Vagina (tissue), 2 donors: ENCODE measurements at places on chromosomes 5 and 9. TPM values are rescaled to one million over a fixed set of nuclear protein-coding genes. Genes with fewer than 3 reads are reported as not detected.
A peak's percentile ranks its signal among the peaks of the same experiment; 100 is the strongest.

CCDC69 gene
- 84.5 TPM for total RNA-seq

ARHGEF37 gene
- total RNA-seq, result 17.7 TPM

SLC45A2 gene
- total RNA-seq, result not detected

IRX1 gene
- not detected for total RNA-seq

- DNase-seq, result no peak
Measured at GRCh38 chr5:91272858-91273257, 110.3 kb downstream of the ARRDC3 start.

GRCh38 chr5:179263391-179264052 is 81.7 kb downstream of the ADAMTS2 start:
- peak; percentile 81 for DNase-seq

PCDHGC4 gene
- total RNA-seq, result 4.9 TPM

CDHR2 gene
- not detected for total RNA-seq

FSTL4 gene
- total RNA-seq, result 3.7 TPM

GRCh38 chr5:40555886-40556285 is 123.8 kb upstream of the PTGER4 start:
- no peak for DNase-seq

- no peak for DNase-seq
Measured at GRCh38 chr5:74519161-74519571, 121.4 kb downstream of the ENC1 start.

- no peak for DNase-seq
Measured at GRCh38 chr5:81027481-81028058, 67.4 kb downstream of the RASGRF2 start.

GRCh38 chr5:65299861-65300260 is 181.9 kb downstream of the ADAMTS6 start:
- no peak for DNase-seq

- no peak for DNase-seq
Measured at GRCh38 chr5:1056611-1057484, 48.2 kb downstream of the NKD2 start.

PCDHB13 gene
- 3.7 TPM for total RNA-seq

CTNND2 gene
- 1.7 TPM for total RNA-seq

GRCh38 chr5:6403416-6403815 is 25.1 kb upstream of the MED10 start:
- peak; percentile 14 for DNase-seq

CBY3 gene
- not detected for total RNA-seq

TMC1 gene
- total RNA-seq, result not detected

DNA sequence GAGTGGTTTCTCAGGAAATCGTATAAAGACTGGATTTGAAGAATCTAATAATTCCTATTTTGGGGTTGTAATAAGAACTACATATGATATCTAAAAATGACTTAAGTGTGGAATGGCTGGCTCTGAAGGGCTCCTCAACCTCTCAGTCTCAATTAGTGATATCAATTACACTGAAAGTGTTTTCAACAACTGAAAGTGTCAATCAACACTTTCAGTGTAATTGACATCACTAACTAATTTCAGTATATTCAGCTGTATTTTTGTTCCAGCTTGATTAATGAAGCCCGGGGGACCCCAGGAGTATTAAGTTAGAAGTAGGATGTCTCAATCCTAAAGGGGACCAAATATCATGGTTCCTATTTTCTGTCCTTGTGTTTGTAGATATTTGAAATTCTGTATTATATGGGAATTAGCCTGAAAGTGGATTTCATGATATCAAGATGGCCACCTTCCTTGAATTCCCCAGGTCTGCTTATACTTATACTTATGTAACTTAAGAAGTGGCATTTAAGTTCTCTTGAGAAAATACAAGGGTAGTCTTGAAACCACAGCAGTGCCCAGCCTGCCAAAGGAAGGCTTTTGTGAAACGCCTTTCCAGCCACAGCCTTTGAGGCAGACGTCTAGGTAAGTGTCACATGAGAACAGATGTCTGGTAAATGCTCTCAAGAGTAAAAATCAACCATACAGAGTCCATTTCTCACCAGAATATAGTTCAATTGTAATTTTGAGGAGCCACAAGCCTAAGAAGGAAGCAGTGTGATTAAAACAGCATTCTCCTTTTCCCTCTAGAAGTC is 4.6 kb downstream of the BASP1 start:
- no peak for DNase-seq

DNA sequence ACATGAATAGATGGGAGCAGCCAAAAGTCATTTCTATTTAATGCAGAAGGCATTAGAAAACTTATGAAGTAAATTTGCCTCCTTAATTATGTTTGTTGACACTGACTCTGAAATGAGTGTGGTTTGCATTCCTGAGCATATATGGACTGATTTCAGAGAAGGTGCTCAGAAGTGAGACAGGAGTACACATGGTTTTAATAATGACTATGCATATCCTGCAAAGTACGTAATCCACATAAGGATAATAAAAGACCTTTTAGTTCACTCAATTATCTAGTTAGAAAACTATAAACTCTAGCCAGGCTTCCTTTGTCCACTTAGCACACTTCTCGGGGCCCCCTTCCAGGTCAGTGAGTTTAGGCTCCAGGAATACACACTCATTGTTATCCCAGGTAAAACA is 75.7 kb upstream of the SNX2 start:
- no peak for DNase-seq

- no peak for DNase-seq
Measured at GRCh38 chr9:19787672-19788071, 1.2 kb downstream of the SLC24A2 start.

DNA sequence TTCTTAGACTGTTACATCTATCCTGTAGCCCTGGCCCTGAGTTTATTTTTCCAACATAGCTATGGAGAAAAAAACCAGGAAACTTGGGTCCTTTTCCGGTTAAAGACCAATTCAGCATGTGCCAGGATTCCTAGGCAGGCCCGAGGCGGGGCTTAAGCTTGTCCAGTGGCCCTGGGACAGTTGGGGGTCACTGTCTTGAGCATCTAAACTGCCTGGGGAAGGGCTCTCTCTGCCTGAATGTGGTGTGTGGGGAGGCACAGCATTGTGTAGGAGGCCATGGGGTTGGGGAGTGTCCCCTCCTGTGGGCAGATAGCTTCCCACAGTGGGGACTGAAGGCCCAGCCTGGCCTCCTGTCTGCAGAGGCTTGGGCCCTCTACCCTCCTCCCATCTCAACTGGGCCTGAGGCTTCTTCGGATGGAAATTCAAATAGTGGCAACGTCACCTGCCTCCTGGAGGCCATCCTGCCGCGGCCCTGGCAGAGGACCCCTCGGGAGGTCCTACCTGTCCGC is 88.8 kb downstream of the PHF2 start:
- DNase-seq, result no peak

DNA sequence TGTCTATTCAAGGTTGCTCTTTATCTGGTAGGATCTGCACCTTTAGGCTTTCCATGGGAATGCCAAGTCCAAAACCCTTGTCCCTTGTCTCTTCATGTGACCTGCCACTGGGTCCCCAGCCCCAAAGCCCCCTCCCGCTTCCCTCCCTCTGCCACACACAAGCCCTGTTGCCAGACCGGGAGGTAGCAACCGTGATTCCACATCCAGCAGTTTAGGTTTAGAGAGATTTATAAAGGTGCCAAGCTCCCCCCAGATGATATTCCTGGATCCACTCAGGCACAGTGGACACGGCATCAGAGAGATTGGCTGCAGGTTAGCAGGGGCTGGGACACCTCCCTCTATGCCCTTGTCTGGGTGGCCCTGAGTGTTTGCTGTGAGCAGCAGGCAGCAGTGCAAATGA is 504.7 kb downstream of the CCDC171 start:
- DNase-seq, result peak; percentile 81

DNA sequence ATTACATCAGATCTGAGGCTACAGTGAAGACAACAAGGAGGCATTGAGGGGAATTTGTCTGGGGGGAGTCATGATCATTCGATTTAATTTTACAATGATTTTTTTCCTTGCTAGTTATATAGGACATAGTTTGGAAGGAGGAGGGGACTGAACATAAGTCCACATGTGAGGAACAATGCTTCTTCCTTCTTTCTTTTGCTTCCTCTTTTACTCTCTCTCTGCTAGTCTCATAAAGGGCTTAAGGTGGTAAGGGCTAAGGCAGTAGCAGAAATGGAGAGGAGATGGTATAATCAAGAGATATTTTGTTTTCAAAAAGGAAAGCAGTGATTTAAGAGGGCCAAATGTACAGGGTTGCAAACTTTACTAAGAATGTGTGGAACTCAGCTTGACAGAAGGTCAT is 64.3 kb downstream of the GRIN3A start:
- no peak for DNase-seq

ATP10B gene
- 9.1 TPM for total RNA-seq

- DNase-seq, result no peak
Measured at GRCh38 chr5:61289241-61289640, 42.8 kb upstream of the ZSWIM6 start.

DNA sequence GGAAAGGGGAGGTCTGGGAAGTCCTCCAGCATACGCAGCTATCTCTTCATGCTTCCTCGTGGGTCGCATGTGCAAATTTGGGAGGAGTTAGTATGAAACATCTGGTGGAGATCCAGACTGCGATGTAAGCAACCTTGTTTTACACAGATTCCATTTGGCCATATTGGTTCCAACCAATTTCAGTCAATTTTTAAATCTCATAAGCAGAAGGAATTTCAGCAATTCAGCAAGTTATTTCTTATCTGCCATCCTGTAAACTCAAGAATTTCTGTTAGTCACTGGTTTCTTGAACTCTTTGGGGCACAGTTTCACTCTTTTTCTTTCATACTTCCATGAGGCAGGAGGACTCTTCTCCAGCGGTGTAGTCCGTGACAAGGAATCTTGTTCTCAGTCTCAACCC is 130.4 kb upstream of the CLINT1 start:
- DNase-seq, result no peak

- DNase-seq, result no peak
Measured at GRCh38 chr5:856531-857425, 6.0 kb upstream of the ZDHHC11 start.

- DNase-seq, result no peak
Measured at GRCh38 chr5:97929383-97929782, 746.3 kb upstream of the RIOK2 start.

TICAM2 gene
- 0.98 TPM for total RNA-seq

DNA sequence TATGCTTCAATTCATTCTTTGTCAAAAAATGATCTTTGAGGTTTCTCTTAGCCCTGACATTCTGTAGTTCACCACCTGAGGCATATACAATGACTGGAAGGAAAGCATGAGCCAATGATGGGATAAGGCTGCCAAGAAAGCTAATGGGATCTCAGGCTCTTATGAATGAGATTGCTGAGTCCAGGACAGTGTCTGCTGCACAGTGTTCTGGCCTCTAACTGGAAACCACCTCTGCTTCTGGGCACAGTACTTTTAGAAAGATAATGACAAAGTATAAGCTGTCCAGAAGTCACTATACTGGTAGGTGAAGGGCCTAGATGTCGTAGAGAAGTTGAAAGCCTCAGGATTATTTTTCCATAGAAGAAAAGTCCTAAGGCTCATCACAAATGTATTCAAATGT is 69.1 kb upstream of the PAPPA start:
- no peak for DNase-seq

DNA sequence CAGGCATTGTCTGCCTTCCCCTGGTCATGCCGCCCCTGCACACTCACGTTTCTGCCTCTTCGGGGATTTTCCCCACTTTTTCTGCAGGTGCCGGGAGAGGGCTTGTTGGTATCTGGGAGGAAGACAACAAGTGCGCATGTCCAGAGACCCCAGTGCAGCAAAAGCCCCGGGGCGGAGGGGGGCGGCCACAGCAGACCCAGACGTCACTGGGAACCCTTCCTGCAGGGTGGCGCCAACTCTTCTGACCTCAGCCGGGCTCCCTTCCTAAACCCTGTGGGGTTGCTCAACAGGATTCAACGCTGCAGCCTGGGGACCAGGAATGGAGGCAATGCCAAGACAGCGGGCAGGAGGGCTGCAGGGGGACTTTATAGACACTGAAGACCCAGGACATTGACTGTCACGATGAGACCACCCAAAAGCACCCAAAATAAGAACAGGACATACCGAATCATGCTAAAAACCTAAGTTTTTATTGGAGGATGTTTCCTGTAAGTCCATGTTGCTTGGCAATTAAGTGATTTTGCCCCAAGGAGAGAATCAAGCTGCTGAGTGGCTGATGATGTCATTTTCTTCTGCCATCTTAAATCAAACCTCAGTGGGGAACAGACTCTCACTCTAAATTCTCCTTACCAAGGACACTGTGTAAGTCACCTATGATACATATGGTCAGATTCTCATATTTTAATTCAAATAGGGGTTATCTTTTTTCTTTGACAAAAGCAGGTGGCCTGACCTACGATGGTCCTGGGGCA is 62.9 kb upstream of the SIMC1 start:
- DNase-seq, result no peak

- no peak for DNase-seq
Measured at GRCh38 chr9:38145526-38146053, 76.6 kb upstream of the SHB start.

DNA sequence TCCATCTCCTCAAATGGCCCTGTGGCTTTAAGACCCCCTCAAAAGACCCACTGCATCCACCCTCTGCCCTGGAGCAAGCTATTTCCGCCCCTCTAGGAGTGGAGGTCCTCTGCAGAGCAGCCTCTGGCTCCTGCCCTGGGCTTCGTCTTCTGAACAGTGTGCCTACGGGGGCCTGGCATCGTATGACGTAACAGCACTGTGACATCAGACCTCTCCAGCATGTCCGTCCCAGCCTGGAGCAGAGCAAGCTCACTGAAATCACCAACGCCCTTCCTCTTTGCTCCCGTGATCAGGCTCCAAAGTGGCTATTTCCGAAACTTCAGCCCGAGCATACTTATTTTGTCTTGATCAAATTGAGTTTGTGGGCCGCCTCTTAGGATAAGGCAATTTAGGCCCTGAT is 69.1 kb upstream of the PTCH1 start:
- no peak for DNase-seq

DNA sequence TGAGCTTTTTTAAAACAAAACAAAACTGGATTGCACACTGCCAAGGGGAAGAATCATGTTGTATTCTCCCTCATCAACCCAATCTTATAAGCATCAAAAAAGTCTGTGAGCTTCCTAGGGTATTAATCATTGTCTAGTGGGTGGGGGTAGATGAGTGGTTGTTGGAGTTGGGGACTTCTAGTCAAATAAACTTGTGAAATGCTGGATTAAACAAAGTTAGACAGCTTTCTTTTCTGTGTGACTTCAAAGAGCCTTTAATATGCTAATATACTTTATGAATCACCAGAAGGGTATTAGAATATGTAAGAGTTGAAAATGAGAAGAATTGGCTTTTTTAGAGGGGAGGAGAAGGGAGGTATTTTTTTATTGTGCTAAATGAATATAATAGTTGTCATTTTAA is 87.7 kb downstream of the GALNT10 start:
- no peak for DNase-seq

- DNase-seq, result no peak
Measured at GRCh38 chr5:45796959-45797553, 100.9 kb upstream of the HCN1 start.

BAAT gene
- not detected for total RNA-seq

PPP1R26 gene
- 7.9 TPM for total RNA-seq

GRCh38 chr9:34133436-34133949 is 7.0 kb upstream of the DCAF12 start:
- DNase-seq, result no peak

KCTD16 gene
- 0.25 TPM for total RNA-seq

AK6 gene
- 17.4 TPM for total RNA-seq

GLRA1 gene
- not detected for total RNA-seq

PCDHB8 gene
- 0.25 TPM for total RNA-seq

GRCh38 chr9:85510830-85511504 is 230.8 kb downstream of the AGTPBP1 start:
- DNase-seq, result no peak

PCDHGB5 gene
- 15.0 TPM for total RNA-seq
